Muscle of leg (tissue), 16 donors: ENCODE measurements at places on chromosomes 6 and 20.

GRCh38 chr6:1597924-1598323, 11.8 kb upstream of the FOXC1 start:
- H3K4me3 ChIP-seq, result no peak overlapping the region
- no peak overlapping the region for H3K27ac ChIP-seq
- no peak for DNase-seq
- H3K36me3 ChIP-seq, result no peaks in the 10 kb centered on the region
- peaks cover 82% of the 10 kb centered on the region for H3K27me3 ChIP-seq
- peaks cover 4% of the 10 kb centered on the region for H3K4me1 ChIP-seq

- DNase-seq, result no peak
- peaks cover 3% of the 10 kb centered on the region for H3K4me1 ChIP-seq
- H3K4me3 ChIP-seq, result no peak overlapping the region
- peaks cover 3% of the 10 kb centered on the region for H3K27me3 ChIP-seq
- H3K27ac ChIP-seq, result no peak overlapping the region
- no peaks in the 10 kb centered on the region for H3K36me3 ChIP-seq
These were observed 78.8 kb downstream of the VEGFA start for GRCh38 chr6:43848671-43849391.

GRCh38 chr6:126447367-126447766, 107.5 kb downstream of the CENPW start:
- DNase-seq, result no peak
- no peaks in the 10 kb centered on the region for H3K27me3 ChIP-seq
- no peaks in the 10 kb centered on the region for H3K4me1 ChIP-seq
- H3K4me3 ChIP-seq, result no peak overlapping the region

- DNase-seq, result no peak
- no peak overlapping the region for H3K4me3 ChIP-seq
- H3K36me3 ChIP-seq, result no peaks in the 10 kb centered on the region
- no peaks in the 10 kb centered on the region for H3K4me1 ChIP-seq
- H3K27ac ChIP-seq, result no peak overlapping the region
These were observed 57.2 kb downstream of the PRKN start for GRCh38 chr6:162670345-162670744.

DNA sequence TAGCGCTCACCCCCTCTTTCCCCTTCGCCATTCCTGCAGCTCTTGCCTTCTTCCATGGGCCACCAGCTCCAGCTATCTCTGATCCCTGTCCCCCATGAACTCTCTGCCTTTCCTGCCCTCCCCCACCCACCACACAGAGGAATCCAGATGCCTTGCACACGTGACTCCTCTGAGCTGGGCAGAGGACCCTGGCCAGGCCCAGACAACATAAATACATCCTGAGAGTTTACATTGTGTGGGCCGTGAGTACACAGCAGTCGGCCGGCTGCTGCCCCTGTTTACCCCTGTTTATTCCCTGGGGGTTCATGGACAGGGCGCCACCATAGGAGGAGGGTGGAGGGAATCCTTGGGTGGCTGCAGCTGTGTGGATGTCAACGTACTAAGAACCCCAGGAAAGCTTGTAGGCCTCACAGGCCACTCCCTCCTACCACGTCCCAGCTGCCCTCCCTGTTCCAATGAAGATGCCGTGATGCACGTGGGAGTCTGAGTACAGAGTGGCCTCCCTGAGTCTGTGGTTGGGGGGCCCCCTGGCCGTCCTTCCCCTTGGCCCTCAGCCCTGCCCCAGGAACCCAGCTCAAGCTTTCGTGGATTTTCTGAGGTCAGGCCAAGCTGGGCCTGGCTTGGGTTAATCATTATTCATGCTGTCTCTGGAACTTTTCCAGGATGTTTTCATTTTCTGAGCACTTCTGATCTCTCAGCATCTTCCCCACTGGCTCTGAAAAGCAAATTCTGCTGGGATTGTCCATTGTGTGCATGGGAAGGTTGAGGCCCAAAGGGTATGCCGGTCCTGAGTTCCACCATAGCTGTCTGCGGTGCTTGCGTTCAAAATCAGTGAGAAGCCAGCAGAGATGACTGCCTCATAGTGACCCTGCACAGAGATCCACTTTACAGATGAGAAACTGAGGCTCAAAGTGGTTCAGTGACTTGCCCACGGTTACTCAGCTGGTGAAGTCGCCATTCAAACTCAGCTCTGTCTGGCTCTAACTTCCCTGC, 136.3 kb downstream of the MRPL14 start:
- peaks cover 63% of the 10 kb centered on the region for H3K4me1 ChIP-seq
- H3K27ac ChIP-seq, result peak overlapping the region; percentile 95
- no peaks in the 10 kb centered on the region for H3K36me3 ChIP-seq
- no peak overlapping the region for H3K4me3 ChIP-seq
- DNase-seq, result peak; percentile 89

DNA sequence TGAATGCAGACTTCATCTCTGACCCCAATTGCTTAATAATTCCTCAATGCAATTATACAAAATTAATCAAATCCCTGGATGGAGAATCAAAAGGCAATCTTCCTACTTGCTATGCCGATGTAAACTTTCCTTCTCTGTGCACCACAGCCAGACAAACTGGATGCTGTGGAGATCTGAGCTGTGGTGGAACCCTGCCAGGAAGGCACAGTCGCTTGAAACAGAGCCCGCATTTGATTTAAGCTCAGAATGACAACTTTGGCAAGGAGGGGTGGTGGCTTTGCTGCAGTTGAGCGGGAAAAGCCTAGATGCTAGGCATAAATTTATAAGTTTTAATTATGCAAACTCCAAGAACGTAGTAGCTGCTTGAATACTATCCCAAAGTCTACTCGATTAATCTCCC, 190.8 kb downstream of the MTFR2 start:
- peak; percentile 71 for DNase-seq
- no peaks in the 10 kb centered on the region for H3K36me3 ChIP-seq
- peaks cover 2% of the 10 kb centered on the region for H3K4me1 ChIP-seq
- no peak overlapping the region for H3K27ac ChIP-seq
- no peak overlapping the region for H3K4me3 ChIP-seq

- no peaks in the 10 kb centered on the region for H3K36me3 ChIP-seq
- H3K27me3 ChIP-seq, result no peaks in the 10 kb centered on the region
- H3K27ac ChIP-seq, result no peak overlapping the region
- peak; percentile 37 for DNase-seq
- H3K4me3 ChIP-seq, result no peak overlapping the region
- H3K4me1 ChIP-seq, result peaks cover 5% of the 10 kb centered on the region
These were observed 166.1 kb upstream of the TNFAIP3 start for GRCh38 chr6:137700751-137701477.

DNA sequence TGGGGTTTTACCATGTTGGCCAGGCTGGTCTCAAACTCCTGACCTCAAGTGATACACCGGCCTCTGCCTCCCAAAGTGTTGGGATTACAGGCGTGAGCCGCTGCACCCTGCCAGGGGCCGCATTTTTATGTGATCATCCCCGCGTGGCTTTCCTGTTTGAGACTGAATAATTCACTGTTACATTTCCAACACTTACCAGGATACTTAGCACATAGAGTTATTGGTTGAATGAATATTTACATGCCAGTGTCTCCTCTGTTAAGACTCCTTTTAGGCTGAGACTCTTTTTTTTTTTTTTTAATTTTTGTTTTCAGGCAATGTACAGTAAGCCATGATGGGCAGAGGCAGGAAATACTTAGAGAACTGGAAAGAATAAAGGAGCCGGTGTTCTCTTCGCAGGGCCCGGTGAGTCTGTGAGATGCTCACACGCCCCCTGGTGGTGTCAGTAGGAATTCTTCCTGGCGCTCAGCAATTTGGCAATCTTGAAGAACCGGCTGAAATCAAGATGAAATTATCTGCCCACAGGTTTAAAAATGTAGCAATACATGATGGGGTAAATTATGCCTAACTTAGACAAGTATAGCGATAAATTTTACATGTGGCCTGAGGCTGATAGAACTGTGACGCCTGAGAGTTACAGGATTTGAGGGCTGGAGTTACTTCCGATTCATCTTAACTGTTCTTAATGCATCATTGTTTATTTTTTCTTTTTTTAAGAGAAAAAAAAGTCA, 7.6 kb upstream of the RNF114 start:
- H3K36me3 ChIP-seq, result no peaks in the 10 kb centered on the region
- H3K4me3 ChIP-seq, result no peak overlapping the region
- peak; percentile 88 for DNase-seq
- H3K27me3 ChIP-seq, result no peaks in the 10 kb centered on the region
- no peak overlapping the region for H3K27ac ChIP-seq

GRCh38 chr6:110748453-110748852, 66.8 kb downstream of the CDK19 start:
- H3K4me1 ChIP-seq, result no peaks in the 10 kb centered on the region
- DNase-seq, result no peak
- no peaks in the 10 kb centered on the region for H3K27me3 ChIP-seq
- H3K27ac ChIP-seq, result no peak overlapping the region
- peaks cover 2% of the 10 kb centered on the region for H3K36me3 ChIP-seq

GRCh38 chr6:87820343-87820984, 118.4 kb upstream of the AKIRIN2 start:
- DNase-seq, result no peak
- H3K4me3 ChIP-seq, result no peak overlapping the region
- no peaks in the 10 kb centered on the region for H3K27me3 ChIP-seq
- no peak overlapping the region for H3K27ac ChIP-seq
- no peaks in the 10 kb centered on the region for H3K36me3 ChIP-seq

- no peak for DNase-seq
- no peaks in the 10 kb centered on the region for H3K36me3 ChIP-seq
- H3K4me3 ChIP-seq, result no peak overlapping the region
These were observed 3.3 kb downstream of the CAPN11 start for GRCh38 chr6:44161997-44162338.

DNA sequence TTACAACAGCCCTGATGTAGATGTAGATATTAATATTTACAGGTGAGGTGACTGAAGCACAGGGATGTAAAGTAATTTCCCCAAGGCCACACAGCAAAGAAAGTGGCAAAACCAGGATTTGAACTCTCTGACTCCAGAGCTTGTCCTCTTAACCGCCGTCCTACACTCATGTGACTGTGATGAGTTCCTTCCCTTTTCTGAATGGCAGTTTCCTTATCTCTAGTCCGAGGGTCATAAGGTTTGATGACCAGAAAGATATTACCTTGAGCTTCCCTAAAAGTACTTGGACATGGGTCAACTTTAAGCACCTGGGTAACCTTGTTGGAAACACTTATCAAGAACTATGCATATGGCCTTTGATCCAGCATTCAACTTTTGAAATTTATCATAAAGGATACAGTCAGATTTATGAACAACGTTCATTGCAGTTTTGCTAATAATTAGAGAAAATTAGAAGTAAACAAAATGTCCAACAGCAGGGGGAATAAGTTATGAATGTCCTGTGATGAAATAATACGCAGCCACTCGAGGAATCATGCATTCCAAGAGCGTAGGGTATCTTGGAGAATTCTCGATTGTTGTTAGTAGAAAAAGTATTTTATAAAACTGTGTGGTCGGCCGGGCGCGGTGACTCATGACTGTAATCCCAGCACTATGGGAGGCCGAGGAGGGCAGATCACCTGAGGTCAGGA, 2.3 kb upstream of the TLDC2 start:
- H3K4me1 ChIP-seq, result no peaks in the 10 kb centered on the region
- H3K36me3 ChIP-seq, result no peaks in the 10 kb centered on the region
- peaks cover 6% of the 10 kb centered on the region for H3K27me3 ChIP-seq
- no peak overlapping the region for H3K4me3 ChIP-seq

DNA sequence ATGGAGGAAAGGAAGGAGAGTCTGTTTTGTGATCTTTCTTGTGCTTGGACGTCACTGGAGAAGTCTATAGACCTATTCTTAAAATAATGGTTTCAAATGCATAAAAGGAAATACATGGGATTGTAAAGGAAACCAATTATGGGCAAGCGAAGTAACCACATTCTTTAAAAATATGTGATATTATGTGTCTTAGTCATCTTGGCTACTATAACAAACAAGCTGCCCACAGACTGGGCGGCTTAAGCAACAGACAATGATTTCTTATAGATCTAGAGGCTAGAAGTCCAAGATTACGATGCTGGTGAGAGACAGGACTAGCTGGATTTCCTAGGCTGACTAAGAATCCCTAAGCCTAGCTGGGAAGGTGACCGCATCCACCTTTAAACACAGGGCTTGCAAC, 49.4 kb upstream of the CD83 start:
- no peak for DNase-seq
- peaks cover 2% of the 10 kb centered on the region for H3K27me3 ChIP-seq
- no peak overlapping the region for H3K27ac ChIP-seq
- no peaks in the 10 kb centered on the region for H3K4me1 ChIP-seq

- no peaks in the 10 kb centered on the region for H3K4me1 ChIP-seq
- H3K36me3 ChIP-seq, result no peaks in the 10 kb centered on the region
- H3K27ac ChIP-seq, result no peak overlapping the region
- DNase-seq, result no peak
- H3K4me3 ChIP-seq, result no peak overlapping the region
- H3K27me3 ChIP-seq, result no peaks in the 10 kb centered on the region
These were observed 55.6 kb downstream of the SLX4IP start for GRCh38 chr20:10490706-10491105.

DNA sequence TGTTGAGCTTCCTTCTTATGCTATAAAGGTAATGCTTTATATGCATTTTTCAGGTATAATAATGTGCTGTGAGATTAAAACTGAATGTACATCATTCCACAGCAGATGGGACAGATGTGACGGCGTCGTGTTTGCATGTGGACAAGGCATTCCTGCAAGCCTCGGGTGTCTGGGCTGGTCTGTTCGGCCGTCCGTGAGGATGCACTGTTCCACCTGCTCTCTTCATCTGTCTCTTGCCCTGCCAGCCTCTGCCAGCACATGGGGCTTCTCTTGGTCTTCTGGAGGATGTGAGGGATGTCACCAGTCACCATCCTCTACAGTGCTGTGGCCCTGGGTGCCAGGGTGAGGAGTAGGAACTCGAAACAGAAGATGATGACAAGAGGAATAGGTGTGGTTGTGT, 223.2 kb downstream of the ERMARD start:
- H3K4me3 ChIP-seq, result no peak overlapping the region
- no peak for DNase-seq
- peaks cover 9% of the 10 kb centered on the region for H3K4me1 ChIP-seq
- H3K36me3 ChIP-seq, result no peaks in the 10 kb centered on the region

GRCh38 chr20:33686100-33686983, at the start of gene E2F1:
TSS of gene E2F1 (minus strand) at chr20:33686385. CDS start at chr20:33686264, 121 bp downstream.
- no peaks in the 10 kb centered on the region for H3K27me3 ChIP-seq
- peak within 1 kb of the TSS; percentile 76 for H3K27ac ChIP-seq
- peaks cover 4% of the 10 kb centered on the region for H3K36me3 ChIP-seq

DNA sequence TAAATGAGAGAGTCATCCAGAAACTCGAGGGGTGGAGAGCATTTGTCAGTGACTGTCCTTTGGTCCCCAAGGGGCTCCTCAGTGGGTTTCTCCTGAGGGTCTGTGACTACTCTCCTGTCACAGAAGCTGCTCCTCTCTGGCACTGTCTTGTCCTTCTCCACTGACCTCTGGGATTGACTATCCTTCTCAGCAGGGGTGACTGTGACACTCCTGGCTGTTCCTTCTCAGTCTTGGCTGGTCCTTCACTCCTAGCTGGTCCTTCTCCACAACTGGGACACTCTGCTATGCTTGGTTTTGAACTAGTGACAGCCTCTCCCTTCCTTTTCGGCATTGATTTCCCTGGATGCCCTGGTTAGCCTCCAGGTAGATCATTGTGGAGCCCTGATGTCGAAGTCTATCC, 33.5 kb downstream of the DYNLT1 start:
- H3K27me3 ChIP-seq, result no peaks in the 10 kb centered on the region
- H3K27ac ChIP-seq, result no peak overlapping the region
- DNase-seq, result no peak
- no peak overlapping the region for H3K4me3 ChIP-seq
- peaks cover 44% of the 10 kb centered on the region for H3K36me3 ChIP-seq
- no peaks in the 10 kb centered on the region for H3K4me1 ChIP-seq
